Subcutaneous preadipocyte (primary cell): ENCODE measurements at places on chromosomes 11 and 22. TPM values are rescaled to one million over a fixed set of nuclear protein-coding genes. Genes with fewer than 3 reads are reported as not detected.

FOLR1 gene
- total RNA-seq: not detected in 2 replicates

MYOD1 gene
- total RNA-seq: not detected in 2 replicates

P2RY2 gene
- 0.39 TPM in 1 of 2 replicates, not detected in the other for total RNA-seq

SCN2B gene
- under 0.01 TPM in 1 of 2 replicates, not detected in the other for total RNA-seq

FGF19 gene
- total RNA-seq: not detected in 2 replicates

OR10A2 gene
- not detected in 2 replicates for total RNA-seq

FERMT3 gene
- total RNA-seq: 2.2 and 7.8 TPM in 2 replicates

LGALS12 gene
- total RNA-seq: under 0.01 and 0.20 TPM in 2 replicates

OR56A1 gene
- total RNA-seq: not detected in 2 replicates

DCDC1 gene
- total RNA-seq: under 0.01 and 0.20 TPM in 2 replicates

ETS1 gene
- 33.1 and 63.9 TPM in 2 replicates for total RNA-seq

MYEOV gene
- 14.3 and 23.9 TPM in 2 replicates for total RNA-seq

TIMM10 gene
- total RNA-seq: 30.9 and 33.4 TPM in 2 replicates

CASP5 gene
- not detected in 2 replicates for total RNA-seq

YAP1 gene
- 114 and 150 TPM in 2 replicates for total RNA-seq

KRTAP5-7 gene
- 0.37 TPM in 1 of 2 replicates, not detected in the other for total RNA-seq

IGLL1 gene
- not detected in 2 replicates for total RNA-seq

C1QTNF4 gene
- total RNA-seq: under 0.01 and 0.20 TPM in 2 replicates

DEPDC7 gene
- total RNA-seq: 2.6 and 3.3 TPM in 2 replicates

MYRF gene
- total RNA-seq: under 0.01 and 0.20 TPM in 2 replicates

OR51E1 gene
- total RNA-seq: not detected in 2 replicates

CECR2 gene
- under 0.01 TPM in 1 of 2 replicates, not detected in the other for total RNA-seq

SNX19 gene
- total RNA-seq: 64.7 and 84.5 TPM in 2 replicates

EIF1AD gene
- 28.7 and 37.3 TPM in 2 replicates for total RNA-seq
